ENCODE measurements at places on chromosomes 16 and 17.
A peak's percentile ranks its signal among the peaks of the same experiment; 100 is the strongest.

- no peak for DNase-seq
Observed at GRCh38 chr17:67716405-67716798, 1.3 kb upstream of the NOL11 start.

DNA sequence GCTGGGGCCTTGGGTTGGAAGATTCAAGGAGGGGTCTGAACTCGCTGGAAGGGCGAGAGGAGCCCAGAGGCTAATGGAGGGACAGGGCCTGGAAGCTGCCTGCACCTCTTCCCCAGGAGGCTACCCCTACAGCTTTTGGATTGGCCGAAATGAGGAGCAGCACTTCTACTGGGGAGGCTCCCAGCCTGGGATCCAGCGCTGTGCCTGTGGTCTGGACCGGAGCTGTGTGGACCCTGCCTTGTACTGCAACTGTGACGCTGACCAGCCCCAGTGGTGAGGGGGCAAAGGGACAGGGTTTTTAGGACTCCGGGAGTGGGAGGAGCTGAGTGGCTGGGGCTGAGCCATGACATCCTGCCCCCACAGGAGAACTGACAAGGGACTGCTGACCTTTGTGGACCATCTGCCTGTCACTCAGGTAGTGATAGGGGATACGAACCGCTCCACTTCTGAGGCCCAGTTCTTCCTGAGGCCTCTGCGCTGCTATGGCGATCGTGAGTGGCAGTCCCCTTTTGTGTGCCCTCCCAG is 8.8 kb downstream of the CNTNAP1 start:
- DNase-seq, result no peak

GRCh38 chr16:82094942-82095540 is 60.0 kb downstream of the HSD17B2 start:
- no peak for DNase-seq

DNA sequence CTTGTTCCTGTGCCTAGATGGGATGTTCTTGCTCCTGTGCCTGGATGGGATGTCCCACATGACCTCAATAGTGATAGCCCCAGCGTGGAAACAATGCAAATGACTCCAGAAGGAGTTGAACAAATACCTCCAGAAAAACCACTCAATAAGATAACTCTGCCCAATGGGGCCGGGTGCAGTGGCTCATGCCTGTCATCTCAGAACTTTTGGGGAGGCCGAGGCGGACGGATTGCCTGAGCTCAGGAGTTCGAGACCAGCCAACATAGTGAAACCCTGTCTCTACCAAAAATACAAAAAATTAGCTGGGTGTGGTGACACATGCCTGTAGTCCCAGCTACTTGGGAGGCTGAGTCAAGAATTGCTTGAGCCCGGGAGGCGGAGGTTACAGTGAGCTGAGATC is 15.2 kb upstream of the LITAF start:
- no peak for DNase-seq

GRCh38 chr16:57723170-57723569 is 12.4 kb upstream of the KATNB1 start:
- DNase-seq, result no peak

DNA sequence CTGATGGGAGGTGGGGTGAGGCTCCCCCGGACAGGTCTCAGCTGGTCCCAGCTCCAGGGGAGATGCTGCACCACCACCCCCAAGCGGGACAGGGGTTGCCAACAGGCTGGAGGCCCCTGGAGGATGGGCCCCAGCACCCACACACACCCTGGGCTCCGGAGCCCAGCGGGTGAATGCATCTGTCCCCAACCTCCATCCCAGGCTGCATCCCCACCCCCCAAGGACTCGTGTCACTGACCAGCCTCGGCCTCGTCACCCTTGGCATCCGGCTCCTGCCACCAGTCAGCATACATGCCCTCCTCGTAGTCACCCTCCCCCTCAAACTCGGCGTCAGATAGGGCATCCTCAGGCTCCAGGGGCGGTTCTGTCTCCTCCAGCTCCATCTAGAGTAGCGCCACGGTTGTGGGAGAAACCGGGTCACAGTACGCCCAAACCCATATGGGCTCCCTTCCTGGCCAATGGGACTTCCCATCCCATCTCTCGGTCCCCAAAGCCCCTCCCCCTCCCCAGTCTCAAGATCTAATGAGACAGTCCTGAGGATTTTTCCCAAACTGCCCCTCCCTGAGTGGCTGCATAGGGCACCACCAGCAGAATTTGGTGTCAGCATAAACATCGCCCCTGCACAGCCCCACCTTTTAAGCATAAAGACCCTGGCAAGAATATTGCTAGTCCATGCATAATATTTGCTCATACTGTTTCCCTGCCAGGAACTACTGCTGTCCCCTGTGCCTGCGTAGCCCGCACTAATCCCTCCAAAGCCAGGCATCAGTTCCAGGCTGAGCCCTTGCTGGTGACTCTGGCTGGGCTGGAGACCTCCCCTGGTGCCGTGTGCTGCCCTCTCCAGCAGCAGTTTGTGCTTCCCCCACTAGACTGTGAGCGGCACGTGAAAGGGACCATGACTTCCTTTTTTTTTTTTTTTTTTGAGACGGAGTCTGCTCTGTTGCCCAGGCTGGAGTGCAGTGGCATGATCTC is 8.4 kb downstream of the P3H4 start:
- no peak for DNase-seq

GRCh38 chr16:4509420-4509819 is 29.2 kb downstream of the CDIP1 start:
- no peak for DNase-seq

DNA sequence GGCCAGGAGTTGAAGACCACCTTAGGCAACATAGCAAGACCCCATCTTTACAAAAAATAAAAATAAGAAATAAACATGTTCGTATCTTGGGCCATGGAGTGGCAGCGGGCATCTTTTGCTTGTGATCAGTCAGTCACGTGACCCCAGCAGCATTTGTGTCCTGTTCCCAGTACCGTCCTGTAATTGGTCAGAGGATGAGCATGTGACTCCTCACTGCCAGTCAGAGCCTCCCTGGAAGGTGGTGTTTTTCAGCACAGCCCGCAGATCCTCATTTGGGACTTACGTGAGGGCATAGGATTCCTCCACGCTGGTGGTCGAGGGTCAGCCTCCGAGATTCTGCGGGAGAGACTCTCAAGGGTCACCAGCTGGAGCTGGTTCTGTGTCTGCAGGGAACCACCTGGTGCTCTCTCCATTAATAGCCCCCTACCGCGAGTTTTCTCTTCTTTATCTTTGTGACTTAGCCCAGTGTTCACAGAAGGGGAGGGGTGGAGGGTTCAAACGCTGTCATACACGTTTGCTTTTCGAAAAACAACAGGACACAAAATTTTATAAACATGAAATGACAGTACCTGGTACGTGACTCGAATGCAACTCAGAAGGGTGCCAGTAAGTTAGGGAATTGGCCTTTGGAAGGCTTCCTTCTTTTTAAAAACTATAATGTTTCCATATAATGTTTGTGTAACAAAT is 17.2 kb downstream of the MRC2 start:
- no peak for DNase-seq

DNA sequence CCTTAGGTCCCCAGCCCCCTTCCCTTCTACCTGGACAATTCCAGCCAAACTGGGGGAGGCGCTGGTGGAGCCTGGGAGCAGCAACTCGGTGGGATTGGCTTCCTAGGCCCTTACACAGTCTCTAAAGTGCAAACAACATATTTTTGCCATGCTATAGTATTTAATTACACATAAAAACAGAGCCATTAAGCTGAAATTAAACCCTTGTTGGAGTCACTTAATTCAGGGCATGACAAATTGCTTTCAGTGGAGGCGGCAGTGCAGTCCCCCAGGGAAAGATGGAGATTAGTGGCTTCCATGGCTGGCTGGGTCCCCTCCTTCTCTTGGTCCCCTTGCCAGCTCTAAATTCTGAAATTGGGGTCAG is 17.3 kb downstream of the IGFBP4 start:
- no peak for DNase-seq

DNA sequence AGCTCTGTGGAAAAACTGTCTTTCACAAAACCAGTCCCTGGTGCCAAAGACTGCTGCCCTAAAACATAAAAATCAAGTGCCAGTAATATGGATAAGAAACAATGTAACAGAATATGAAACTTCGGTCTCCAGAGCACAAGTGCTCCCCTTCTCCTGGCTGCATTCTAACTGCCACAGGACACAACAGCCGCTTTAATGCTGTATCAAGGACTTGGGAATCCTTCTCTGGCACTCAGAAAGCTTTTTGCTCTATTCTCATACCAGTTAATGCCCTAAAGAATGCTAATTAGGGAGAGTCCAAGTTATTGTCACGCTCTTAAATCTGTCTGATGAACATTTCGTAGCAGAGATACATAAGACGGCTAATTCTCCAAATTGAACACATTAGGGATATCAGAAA is 90.9 kb downstream of the PARN start:
- no peak for DNase-seq

GRCh38 chr16:69107316-69107962 is 2.0 kb downstream of the HAS3 start:
- no peak for DNase-seq

GRCh38 chr17:32523827-32524552 is 37.2 kb downstream of the CDK5R1 start:
- DNase-seq, result peak; percentile 72

DNA sequence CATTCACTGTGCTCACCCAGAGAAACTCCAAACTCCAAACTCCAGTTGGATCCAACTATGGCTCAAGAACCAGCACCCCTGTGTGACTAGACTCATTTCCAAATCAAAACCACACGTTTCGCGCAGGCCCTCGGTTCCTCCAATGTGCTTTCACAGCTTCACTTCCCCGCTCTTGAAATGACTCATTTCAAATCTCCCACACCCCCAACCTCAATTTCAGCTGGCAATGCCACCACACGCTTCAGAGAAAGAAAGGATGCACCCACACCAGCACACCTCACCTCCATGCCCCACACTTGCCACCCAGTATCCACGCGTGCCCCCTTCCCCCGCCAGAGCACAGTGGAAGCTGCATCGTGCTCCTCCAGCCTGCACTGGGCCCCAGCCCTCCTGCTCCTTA is 9.0 kb downstream of the TMEM92 start:
- DNase-seq, result peak; percentile 61

- no peak for DNase-seq
Observed at GRCh38 chr17:69898601-69899000, 176.4 kb upstream of the KCNJ16 start.

DNA sequence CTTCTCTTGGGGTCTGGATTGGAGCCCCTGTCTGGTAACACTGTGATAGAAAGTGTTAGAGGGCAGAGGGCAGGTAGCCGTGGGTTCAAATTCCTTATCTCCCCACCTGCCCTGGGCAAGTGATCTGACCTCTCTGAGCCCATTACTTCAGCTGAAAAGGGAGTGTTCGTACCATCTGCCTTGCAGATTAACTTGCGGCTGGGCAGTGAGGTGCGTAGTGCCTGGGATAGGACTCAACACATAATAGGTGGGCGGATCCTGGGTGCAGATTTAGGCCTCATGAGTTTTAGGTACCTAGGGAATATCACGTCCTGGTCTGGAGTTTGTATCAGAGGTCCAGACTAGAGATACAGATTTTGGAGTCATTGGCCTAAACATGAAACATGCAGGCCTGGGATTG is 329.6 kb downstream of the CPPED1 start:
- no peak for DNase-seq

GRCh38 chr17:67434061-67434525 is 57.0 kb downstream of the PITPNC1 start:
- DNase-seq, result peak; percentile 43

DNA sequence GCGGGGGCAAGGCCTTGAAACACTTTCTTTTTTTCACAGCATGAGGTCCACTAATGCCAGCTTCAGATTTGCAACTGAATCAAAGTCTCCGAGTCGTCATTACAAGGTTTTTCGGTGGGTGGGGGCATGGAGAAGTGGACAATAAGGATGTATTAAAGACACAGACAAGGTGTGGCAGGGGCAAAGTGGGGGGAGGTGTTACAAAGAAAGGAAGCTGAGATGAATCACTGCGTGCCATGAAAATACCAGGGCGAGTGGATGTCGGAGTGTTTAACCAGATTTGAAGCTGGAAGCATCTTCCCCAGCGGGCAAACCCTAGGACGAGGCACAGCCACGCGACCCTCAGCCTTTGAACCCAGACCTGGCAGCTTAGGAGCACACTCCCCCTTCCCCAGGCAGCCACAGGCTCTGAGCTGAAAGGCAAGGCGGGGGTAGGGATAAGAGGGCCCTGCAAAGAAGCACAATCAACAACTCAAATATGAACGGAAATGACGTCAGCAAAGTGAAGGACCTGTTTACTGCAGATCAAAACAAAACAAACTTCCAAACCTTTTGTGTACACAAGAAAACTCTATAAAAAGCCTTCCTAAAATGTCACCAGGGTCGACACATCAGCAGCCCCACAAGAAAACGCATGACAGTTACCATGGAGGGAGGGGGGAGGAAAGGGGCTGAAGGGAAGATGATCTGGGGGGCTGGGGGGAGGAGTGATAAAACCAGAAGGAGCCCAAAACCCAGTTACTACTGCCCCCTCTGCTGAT is 5.6 kb upstream of the ZFHX3 start:
- no peak for DNase-seq

DNA sequence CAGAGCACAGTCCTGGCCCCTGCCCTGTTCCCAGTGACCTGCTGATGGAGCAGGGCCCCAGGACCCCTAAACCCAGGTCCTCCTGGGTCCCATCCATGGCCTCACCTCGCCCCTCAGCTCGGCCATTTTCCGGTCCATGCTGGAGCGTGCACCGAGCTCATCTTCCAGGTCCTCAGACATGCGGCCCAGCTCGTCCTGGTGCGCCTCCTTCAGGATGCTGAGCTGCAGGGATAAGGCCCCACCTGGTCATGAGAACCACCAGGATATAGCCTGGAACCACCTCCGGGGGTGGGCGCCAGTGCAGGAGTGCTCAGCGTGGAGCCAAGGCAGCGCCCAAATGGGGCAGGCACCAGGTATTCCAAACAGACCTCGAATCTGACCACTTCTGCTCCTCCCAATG is 17.9 kb downstream of the CCDC102A start:
- DNase-seq, result no peak

- no peak for DNase-seq
Observed at GRCh38 chr17:55155856-55156560, 108.8 kb upstream of the HLF start.

GRCh38 chr17:77862890-77863813 is 95.4 kb upstream of the TNRC6C start:
- DNase-seq, result no peak

DNA sequence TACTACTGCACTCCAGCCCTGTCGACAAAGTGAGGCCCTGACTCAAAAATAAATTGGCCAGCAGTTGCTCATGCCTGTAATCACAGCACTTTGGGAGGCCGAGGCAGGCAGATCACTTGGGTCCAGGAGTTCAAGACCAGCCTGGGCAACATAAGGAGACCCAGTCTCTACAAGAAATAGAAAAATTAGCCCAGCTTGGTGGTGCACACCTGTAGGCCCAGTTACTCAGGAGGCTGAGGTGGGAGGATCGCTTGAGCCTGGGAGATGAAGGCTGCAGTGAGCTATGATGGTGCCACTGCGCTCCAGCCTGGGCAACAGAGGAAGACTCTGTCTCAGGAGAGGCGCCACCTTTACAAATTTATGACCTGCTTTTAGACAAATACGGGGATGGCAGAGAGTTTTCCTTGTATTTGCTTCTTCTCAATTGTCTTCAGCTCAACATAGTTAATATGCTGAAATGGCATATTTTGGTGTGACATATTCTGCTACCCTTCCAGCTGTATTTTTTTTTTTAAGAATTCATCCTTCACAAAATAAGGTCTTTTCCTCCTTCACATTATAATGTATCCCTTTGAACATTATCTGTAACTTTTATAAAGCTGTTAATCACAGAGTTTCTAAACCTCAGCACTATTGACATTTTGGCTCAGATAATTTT is 21.1 kb upstream of the YPEL2 start:
- no peak for DNase-seq

- no peak for DNase-seq
Observed at GRCh38 chr17:76631821-76632565, 11.6 kb downstream of the ST6GALNAC1 start.

- peak; percentile 80 for DNase-seq
Observed at GRCh38 chr17:79803997-79804855, 7.3 kb upstream of the CBX8 start.
